ENCODE measurements at places on chromosomes 1 and 21.

GRCh38 chr1:200890818-200891773 lies 3.6 kb upstream of the INAVA start:
- H3K36me3 ChIP-seq = no peaks in the 10 kb centered on the region
- peaks cover 52% of the 10 kb centered on the region for H3K4me1 ChIP-seq

DNA sequence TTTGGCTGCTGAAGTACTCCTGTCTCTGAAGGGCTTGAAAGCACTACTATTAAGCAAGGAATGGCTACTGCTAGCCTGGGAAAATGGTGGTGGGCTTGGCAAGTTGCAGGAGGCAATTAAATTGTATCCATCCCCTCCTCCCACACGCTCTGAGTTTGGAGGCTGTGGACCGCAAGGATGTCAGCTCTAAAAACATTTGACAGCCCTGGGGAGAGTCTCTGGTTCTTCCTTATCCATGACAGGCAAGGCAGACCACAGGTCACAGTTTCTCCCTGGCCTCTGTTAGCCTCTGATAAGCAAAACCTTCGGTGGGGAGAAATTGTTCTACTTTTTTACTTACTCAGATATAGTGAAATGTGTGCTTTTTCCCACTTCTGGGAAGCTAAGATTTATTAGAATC lies 46.6 kb downstream of the S1PR1 start:
- H3K36me3 ChIP-seq = peaks cover 3% of the 10 kb centered on the region
- DNase-seq = no peak
- peaks cover 87% of the 10 kb centered on the region for H3K4me1 ChIP-seq
- H3K27ac ChIP-seq = peak overlapping the region; percentile 93

DNA sequence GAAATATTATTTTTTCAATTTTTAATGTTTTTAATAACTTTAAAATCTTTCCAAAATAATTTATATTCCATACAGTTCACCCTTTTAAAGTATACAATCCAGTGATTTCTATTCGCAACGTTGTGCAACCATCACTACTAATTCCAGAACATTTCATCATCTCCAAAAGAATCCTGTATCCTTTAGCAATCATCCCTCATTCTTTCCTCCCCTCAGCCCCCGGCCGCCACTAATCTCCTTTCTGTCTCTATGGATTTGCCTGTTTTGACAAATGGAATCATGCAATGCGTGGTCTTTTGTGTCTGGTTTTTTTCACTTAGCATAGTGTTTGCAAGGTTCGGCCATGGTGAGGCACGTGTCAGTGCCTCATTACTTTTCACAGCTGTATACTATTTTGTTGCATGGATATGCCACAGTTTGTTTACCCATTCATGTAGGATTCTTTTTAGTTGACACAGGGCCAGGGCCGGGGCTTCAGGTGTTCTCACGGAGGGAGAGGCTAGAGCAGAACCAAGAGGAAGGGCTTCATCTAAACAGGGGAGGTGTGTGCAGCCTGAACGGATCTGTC lies 40.6 kb upstream of the ZBTB40 start:
- H3K4me1 ChIP-seq = no peaks in the 10 kb centered on the region
- no peak overlapping the region for H3K4me3 ChIP-seq
- no peak for DNase-seq
- no peaks in the 10 kb centered on the region for H3K36me3 ChIP-seq
- peaks cover 3% of the 10 kb centered on the region for H3K27me3 ChIP-seq

DNA sequence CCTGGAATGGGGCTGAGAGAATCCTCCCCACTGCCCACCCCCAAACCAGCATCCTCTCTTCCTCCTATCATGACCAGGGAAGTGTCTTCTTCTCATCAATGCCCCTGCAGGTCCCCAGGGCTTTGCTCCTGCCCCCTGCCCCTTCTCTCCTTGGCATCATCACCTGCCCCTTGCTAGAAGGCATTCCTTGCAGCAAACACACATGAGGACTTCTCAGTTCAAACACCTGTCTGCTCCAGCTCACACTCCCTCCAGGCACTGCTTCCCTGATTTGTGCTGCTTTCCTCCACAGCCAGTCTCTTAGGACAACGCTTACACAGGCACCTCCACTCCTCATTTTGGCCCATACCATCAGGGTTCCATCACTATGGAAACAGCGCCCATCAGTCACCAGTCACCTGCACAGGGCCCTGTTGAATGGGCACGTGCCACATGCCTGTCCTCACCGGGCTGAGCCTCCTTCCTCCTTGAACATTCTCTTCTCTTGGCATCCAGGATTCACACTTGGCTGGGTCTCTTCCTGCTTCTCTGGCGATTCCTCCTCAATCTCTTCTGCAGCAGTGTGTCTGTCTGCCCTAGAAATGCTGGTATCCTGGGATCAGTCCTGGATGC lies 81.9 kb upstream of the EDN2 start:
- H3K27me3 ChIP-seq = no peaks in the 10 kb centered on the region
- H3K27ac ChIP-seq = no peak overlapping the region
- DNase-seq = no peak
- H3K4me1 ChIP-seq = peaks cover 9% of the 10 kb centered on the region

DNA sequence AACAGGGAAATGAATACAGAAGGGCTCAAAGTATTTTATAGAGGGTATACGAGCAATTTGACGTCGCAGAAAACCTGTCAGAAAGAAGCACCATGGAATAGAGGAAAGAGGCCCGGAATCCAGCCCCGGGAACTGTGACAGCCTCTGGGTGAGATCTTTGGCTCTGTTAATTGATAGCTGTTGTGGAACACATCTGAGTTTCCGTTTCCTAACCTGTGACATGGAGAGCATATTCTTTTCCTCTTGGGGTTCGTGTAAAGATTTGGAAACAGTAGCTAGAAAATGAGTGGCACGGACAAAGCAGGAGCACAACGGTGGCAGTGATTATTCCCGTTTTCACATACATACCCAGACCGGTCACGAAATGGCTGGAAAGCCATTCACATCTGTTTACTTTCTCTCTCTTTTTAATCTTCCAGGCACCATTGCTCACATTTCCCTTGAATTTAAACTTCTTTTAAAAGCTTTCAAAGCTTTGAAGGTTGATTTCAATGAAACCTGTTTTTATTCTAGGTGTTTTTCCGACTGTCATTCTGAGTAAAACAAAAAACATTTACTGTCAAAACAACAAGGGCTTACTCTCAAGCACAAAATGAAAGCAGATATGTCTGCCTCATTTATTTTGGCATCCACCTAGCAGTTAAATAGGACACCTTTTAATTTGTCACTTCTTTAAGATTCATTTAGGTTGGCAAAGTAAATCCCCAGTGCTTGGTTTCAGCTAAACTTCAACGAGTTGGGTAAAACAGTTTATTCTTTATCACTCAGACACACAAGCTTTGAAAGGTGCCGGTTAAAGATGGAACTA lies 26.7 kb upstream of the C8B start:
- no peaks in the 10 kb centered on the region for H3K4me1 ChIP-seq
- H3K36me3 ChIP-seq = no peaks in the 10 kb centered on the region
- H3K27ac ChIP-seq = no peak overlapping the region
- H3K27me3 ChIP-seq = no peaks in the 10 kb centered on the region

DNA sequence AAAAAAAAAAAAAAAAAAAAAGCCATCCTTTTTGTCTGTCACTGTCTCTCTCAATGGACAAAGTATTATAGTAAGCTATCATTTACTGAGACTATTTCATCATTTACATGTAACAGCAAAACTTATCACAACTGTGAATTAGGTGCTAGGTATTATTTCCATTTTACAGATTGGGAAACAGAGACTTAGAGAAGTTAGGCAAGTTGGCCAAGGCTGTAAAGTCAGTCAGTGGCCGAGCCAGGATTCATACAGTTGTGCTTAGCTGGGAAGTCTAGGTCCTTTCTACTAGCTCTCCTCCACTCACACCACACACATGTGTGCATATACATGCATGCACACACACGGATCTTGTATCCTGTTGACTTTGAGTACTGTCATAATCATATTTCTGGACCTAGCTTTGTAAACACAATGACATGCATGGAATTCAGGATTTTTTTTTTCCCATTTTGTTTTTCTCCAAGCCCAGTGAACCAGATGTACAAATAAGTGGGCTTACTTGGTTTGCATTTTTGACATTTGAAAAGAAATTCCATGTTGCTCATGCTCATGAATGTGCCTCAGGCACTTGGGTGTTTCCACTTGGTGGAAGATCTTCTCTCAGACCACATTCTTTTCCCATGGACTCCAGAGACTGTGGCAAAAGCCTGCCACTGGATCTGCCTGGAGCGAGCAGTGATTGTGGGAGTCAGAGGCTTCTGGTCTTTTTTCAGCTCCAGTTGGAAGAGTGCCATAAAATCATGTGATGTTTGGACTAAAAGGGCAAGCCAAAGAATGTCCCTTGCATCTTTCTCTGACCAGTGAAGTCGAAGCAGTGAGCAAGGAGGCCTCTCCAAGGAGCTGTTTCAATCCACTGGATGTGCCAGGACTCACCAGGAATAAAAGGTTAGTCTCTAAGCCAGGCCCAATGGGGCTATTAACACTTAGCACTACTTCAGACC lies 61.7 kb upstream of the DNAJC6 start:
- DNase-seq = no peak
- no peaks in the 10 kb centered on the region for H3K4me1 ChIP-seq
- no peaks in the 10 kb centered on the region for H3K36me3 ChIP-seq
- peaks cover 18% of the 10 kb centered on the region for H3K27me3 ChIP-seq

- no peak overlapping the region for H3K4me3 ChIP-seq
- H3K27me3 ChIP-seq = peaks cover 22% of the 10 kb centered on the region
- no peak for DNase-seq
- H3K4me1 ChIP-seq = peaks cover 6% of the 10 kb centered on the region
- no peaks in the 10 kb centered on the region for H3K36me3 ChIP-seq
These were observed 827 bp downstream of the FMN2 start for GRCh38 chr1:240092301-240093119.

DNA sequence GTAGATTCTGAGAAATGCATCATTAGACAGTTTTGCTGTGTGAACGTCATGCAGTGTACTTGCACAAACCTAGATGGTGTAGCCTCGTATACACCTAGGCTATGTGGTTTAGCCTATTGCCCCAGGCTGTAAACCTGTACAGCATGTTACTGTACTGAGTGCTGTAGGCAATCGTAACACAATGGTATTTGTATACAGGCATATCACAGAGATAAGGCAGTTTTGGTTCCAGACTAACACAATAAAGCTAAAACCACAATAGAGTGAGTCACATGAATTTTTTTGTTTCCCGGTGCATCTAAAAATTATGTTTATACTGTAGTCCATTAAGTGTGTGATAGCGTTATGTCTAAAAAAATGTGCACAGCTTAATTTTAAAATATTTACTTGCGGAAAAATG lies 6.9 kb downstream of the IL10RB start:
- no peaks in the 10 kb centered on the region for H3K27me3 ChIP-seq
- no peak for DNase-seq

DNA sequence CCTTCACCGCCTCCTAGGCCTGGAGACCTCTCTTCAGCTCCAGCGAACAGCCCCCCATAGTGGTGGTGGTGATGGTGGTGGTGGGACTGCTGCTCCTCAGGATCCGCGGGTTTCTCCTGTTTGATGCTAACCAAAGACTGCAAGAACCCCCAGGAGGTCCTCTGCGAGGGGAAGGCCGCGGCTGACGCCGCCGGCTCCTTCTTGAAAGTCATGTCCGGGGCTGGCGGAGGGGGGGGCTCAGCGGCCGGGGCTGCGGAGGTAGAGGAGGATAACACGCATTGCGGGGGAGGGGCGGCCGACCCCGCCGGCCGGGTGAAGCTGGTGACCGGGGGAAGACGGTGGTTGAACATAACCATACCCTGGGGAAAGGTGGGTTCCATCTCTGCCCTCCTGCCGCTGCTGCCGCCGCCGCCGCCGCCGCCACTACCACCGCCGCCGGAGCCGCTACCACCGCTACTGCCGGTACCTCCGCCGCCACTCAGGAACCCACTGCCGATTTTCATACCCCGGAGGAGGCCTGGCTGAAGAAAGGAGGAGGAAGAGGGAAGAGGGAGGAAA lies 554 bp downstream of the ZNF281 start:
- H3K27ac ChIP-seq = peak overlapping the region; percentile 88
- peaks cover 49% of the 10 kb centered on the region for H3K4me1 ChIP-seq
- H3K4me3 ChIP-seq = peak overlapping the region; percentile 87
- DNase-seq = peak; percentile 57

- H3K4me3 ChIP-seq = peak overlapping the region; percentile 7
- DNase-seq = peak; percentile 40
- H3K4me1 ChIP-seq = peaks cover 26% of the 10 kb centered on the region
- H3K27me3 ChIP-seq = peaks cover 5% of the 10 kb centered on the region
- H3K27ac ChIP-seq = peak overlapping the region; percentile 42
- H3K36me3 ChIP-seq = no peaks in the 10 kb centered on the region
These were observed 15.9 kb downstream of the SLC27A3 start for GRCh38 chr1:153790966-153791647.

DNA sequence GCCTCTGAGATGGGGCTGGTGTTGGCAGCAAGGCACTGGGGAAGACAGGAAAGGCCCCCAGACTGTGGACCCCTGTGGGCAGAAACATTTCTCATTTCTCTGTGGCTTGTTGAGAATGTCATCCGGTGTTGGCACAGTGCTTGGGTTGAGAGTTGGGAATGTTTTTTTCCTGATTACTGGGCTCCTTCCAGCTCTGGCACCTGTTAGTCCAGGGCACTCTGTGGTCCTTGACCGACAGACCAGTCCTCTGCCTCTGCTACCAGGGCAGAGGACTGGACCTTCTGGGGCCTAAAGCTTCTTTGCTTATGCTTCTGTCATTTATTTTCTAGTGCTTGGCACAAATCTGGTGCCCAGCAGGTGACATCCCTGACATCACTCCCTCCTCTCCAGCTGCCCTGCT lies 4.8 kb upstream of the SPRR5 start:
- peaks cover 10% of the 10 kb centered on the region for H3K27me3 ChIP-seq
- no peak overlapping the region for H3K27ac ChIP-seq
- no peak for DNase-seq
- no peak overlapping the region for H3K4me3 ChIP-seq
- no peaks in the 10 kb centered on the region for H3K4me1 ChIP-seq
- no peaks in the 10 kb centered on the region for H3K36me3 ChIP-seq

DNA sequence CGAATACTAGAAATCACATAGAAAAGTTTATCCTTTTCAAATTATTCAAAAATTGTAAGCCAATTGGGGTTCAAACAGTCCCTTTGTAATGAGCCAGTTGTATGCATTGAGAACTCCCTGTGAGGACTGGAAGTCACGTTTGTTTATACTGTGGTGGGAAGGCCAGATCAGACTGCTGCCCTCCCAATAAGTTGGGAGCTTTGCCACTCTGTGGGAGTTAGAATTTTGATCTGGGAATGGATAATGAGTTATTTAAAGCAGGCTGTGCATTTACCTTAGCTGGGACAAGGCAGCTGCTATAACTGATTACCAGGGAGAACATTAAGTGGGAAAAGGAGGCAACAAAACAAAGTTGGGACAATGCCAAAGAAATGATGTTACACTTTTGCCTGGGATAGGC lies 178.8 kb downstream of the SDCCAG8 start:
- peaks cover 4% of the 10 kb centered on the region for H3K4me1 ChIP-seq
- no peaks in the 10 kb centered on the region for H3K27me3 ChIP-seq
- peaks cover 9% of the 10 kb centered on the region for H3K36me3 ChIP-seq
- no peak overlapping the region for H3K27ac ChIP-seq
- H3K4me3 ChIP-seq = no peak overlapping the region

GRCh38 chr1:205082431-205082830 lies 1.8 kb downstream of the TMEM81 start:
- no peak overlapping the region for H3K4me3 ChIP-seq
- H3K4me1 ChIP-seq = no peaks in the 10 kb centered on the region
- peaks cover 20% of the 10 kb centered on the region for H3K36me3 ChIP-seq
- H3K27me3 ChIP-seq = no peaks in the 10 kb centered on the region

GRCh38 chr1:64004451-64005025 lies 198.9 kb upstream of the UBE2U start:
- no peak overlapping the region for H3K27ac ChIP-seq
- no peak for DNase-seq
- no peaks in the 10 kb centered on the region for H3K36me3 ChIP-seq
- peaks cover 3% of the 10 kb centered on the region for H3K4me1 ChIP-seq

GRCh38 chr1:38589036-38589435 lies 270.5 kb downstream of the RRAGC start:
- no peak overlapping the region for H3K4me3 ChIP-seq
- H3K36me3 ChIP-seq = peaks cover 3% of the 10 kb centered on the region
- H3K27ac ChIP-seq = no peak overlapping the region
- DNase-seq = no peak

Data from activated CD4-positive, alpha-beta memory T cell treated with anti-CD3 and anti-CD28 coated beads for 36 hours (primary cell).